T-cell (primary cell): ENCODE measurements at places on chromosomes 16 and 17.

DNA sequence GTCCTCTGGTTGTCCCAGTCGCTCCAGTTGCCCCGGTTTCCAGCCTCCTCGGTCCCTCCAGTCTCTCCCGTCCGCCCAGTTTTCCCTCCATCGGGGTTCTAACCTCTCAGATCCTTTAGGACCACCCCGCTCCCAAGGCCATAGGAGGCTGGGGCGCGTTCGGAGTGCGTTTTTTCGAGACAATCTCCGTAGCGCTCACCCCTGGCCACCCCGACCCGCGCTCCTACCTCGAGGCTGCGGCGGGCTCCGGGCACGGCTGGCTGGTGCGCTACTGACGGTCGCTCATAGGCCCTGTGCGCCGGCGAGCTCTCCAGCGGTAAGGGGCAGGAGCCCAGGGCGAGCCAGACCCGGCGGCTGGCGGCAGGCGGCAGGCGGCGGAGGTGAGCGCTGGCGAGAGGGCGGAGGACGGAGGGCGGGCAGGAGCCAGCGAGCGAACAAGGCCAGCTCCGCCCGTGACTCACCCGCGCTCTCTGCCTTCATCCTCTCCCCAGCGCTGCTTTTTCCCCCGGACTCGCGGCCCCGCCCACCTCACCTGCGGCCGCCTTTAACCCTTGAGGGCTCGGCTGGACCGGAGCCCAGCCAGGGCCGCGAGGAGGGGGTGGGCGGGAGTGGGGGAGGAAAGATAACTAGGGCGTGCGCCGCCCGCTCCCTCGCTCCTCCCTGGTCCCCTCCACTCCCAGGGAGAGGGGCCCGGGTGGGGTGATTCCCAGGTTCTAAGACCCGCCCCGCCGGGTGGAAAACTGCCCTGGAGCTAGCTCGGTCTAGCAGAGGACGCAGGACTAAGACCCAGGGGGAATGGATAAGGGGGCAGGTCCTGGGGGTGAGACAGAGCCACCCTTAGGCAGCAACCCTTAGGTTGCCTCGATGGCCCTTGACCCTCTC is at the start of gene SP6:
TSS of gene SP6 (minus strand) at position 472 of the 882 bp plus-strand sequence. CDS start 2,734 bp downstream, outside the sequence.
- DNase-seq: peak; percentile 33

- DNase-seq: no peak
These were observed 31.0 kb downstream of the TBX21 start for GRCh38 chr17:47763913-47764582.

DNA sequence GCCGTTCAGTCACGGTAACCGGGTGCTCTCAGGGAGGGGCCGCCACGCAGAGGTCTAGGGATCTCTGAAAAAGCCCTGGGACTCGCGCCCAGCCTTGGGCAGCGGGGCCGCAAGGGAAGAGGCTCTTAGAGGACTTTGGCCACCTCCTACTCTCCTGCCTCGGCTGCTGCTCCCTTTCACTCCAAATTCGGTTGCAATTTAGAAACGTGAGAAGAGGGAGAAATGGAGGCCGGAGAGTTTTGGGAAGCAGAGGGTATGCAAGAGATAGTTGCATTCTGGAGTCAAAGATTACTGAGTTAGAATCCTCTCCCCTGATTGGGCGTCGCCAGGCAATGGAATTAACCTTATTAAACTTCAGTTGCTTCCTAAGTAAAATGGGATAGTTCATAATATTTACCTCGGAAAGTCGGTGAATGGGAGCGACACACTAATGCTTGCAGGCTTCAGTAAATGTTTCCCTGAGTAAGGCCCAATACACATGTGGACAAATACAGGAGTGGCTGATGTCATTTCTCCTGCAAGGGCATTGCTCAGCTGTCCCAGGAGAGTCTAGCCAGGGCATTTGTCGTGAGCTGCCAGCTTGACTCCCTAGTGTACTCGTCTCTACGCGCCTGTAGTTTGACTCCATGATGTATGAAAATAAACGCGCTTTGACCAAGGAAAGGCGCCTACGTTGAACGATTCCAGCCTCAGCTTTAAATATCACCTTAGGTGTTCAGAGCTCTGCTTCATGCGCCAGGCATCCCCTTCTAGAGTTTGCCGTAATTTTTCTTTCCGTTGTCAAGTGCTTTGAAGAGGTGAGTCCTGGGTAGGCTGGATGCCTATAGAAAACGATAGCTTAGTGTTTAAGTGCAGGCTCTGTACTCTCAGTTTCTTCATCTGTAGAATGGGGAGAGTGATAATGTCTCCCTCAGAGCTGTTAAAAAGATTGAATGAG is 667 bp downstream of the OGFOD1 start:
- no peak for DNase-seq

GRCh38 chr17:80925688-80926335 is 65.8 kb upstream of the CHMP6 start:
- no peak for DNase-seq

GRCh38 chr16:87035053-87035452 is 282.1 kb downstream of the C16orf95 start:
- DNase-seq: no peak

GRCh38 chr16:25834101-25834500 is 142.3 kb downstream of the HS3ST4 start:
- DNase-seq: no peak

- DNase-seq: no peak
These were observed 27.1 kb upstream of the SNN start for GRCh38 chr16:11640987-11641817.

- DNase-seq: peak; percentile 89
These were observed 63.5 kb upstream of the PVALEF start for GRCh38 chr17:81101614-81102306.

DNA sequence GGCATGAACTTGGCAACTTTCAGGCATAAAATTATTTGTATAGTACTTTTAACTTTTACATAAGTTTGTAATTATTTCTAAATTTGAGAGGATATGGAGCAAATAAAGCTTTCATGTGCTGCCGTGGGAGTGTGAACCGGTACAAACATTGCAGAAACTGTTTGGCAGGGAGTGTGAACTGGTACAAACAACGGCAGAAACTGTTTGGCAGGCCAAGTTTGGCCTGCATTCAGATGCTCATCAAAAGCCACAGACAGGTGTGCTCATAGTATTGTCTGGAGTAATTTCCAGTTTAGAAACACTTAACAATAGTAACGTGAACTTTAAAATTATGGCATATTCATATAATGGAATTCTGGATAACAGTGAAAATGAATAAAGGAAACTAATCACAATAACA is 73.8 kb upstream of the ATP2A3 start:
- DNase-seq: no peak

- DNase-seq: peak; percentile 64
These were observed 4.6 kb upstream of the ATP2A1 start for GRCh38 chr16:28873543-28874201.

- DNase-seq: no peak
These were observed 5.7 kb downstream of the PLD2 start for GRCh38 chr17:4812690-4813089.

DNA sequence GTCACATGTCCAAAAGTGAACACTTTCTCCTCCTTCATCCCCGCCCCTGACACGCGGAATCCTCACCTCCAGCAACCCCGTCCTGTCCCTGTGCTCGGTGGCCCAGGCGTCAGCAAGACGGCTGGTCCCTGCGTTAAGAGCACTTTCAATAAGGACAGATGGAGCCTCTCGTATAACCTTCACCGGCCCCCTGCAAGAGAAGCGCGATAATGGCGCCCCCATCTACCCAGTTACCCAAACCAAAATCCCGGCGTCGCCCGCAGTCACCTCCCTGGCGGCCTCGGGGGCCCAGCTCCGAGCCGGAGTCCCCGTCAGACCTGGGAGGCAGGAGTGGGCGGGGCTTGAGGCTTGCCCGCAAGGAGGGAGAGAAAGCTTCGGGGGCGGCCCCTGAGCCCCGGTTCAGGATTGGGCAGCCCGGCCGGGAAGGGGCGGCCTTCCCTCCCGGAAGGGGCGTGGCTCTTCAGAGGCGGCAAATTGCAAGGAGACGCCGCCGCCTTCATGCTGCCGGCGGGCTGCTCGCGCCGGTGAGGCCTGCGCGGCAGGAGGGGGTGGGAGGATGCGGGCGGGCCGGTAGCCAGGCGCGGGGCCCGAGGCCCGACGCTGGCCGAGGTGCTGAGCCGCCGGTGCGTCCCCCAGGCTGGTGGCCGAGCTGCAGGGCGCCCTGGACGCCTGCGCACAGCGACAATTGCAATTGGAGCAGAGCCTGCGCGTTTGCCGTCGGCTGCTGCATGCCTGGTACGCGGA is at the start of gene TEDC2:
TSS of gene TEDC2 (plus strand) at position 463 of the 744 bp plus-strand sequence. CDS start at position 499, 36 bp downstream.
- DNase-seq: peak; percentile 98

- peak; percentile 34 for DNase-seq
These were observed 27.9 kb upstream of the OR4D1 start for GRCh38 chr17:58120195-58120822.

- DNase-seq: no peak
These were observed 1.8 kb downstream of the JPT1 start for GRCh38 chr17:75152523-75152921.

- no peak for DNase-seq
These were observed 101.5 kb upstream of the CNTNAP4 start for GRCh38 chr16:76175718-76176117.

- DNase-seq: no peak
These were observed 25.5 kb upstream of the AXIN2 start for GRCh38 chr17:65586899-65587298.

DNA sequence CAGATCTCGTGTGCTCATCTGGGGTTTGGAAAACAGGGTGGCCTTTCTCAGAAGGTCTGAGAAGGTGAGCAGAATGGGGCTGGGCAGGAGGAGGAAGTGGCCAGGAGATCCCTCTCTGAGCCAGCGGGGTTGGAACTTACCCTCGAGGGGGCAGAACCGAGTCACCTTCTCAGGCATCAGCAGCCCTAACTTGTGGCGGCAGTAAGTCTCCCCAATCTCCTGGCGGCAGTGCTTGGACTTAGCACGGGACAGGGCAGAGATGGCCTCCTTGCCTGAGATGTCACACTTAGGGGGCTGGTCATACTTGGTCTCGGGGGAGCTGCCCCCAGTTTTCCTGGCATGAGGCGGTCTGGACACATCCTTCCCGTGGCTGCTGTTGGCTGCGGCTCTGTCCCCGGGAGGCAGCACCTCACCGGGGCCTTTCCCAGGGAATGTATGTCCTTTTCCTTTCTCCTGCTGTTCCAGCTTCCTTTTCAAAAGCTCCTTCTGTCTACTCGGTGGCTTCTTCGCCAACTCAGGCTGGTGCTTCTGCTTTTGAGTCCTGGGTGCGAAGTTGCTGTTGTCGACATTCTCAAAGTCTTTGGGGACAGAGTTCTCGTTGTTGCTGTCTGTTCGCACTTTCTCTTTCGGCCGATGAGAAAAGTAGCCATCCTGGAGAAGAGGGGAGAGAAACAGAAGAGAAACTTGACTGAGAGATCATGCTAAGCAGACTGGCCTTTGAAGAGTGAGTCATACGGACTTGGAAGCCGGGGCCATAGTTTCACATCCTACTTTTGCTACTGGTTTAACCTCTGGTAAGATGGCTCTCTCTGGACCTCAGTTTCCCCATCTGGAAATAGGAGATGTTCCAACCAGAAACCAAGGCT is 211.7 kb downstream of the XYLT1 start:
- no peak for DNase-seq

GRCh38 chr17:71801301-71801700 is 319.5 kb upstream of the SOX9 start:
- DNase-seq: no peak

DNA sequence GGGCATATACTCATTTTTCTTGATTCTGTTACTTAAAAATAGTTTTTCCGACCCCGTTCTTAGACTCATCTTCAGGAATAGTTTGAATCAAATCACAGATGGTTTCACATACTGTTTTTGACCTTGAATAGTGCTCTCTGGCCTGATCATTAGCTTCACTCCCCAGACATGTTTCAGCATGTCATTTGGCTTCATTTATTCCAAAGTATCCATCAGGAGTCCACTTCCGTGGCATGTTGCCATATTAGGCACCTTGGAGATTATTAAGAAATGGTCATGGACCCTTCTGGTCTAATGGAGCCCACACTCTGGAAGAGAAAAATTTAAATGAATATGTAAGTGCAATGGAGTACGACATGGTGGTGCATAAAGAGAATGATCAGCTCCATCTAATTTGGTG is 222.3 kb downstream of the FTO start:
- no peak for DNase-seq

- DNase-seq: no peak
These were observed 9.2 kb upstream of the TNFRSF13B start for GRCh38 chr17:16980813-16981731.

- DNase-seq: no peak
These were observed 188.8 kb downstream of the PRKCA start for GRCh38 chr17:66491213-66491612.

DNA sequence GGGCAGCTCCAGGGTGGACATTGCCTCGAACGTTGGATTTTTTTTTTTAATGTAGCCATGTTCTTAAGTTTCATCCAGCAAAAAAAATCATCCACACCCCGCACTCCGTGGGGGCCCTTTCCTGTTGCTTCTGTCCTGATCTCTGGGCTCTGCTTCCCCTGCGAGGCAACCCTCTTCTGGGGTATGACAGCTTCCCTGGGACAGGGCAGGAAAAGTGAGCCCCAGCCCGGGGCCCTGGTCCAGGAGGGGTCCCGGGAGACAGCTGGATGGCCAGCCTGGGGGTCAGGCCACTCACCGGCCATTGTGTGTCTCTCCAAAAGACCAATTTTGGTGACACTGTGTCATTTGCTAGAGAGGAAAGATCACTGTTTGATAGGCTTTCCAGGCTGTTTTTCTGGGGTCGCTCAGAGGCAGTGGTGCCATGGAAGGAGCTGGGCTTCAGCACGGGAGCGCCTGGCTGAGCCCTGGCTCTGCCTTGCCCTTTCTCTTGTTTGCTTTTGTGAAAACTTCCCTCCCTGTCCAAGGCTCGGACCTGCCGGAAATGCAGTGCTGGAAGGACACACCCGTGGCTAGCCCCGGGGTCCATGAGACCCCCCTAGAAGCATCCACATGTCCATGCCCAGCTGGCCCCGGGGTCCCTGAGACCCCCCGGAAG is 41.0 kb upstream of the CHMP6 start:
- DNase-seq: no peak

DNA sequence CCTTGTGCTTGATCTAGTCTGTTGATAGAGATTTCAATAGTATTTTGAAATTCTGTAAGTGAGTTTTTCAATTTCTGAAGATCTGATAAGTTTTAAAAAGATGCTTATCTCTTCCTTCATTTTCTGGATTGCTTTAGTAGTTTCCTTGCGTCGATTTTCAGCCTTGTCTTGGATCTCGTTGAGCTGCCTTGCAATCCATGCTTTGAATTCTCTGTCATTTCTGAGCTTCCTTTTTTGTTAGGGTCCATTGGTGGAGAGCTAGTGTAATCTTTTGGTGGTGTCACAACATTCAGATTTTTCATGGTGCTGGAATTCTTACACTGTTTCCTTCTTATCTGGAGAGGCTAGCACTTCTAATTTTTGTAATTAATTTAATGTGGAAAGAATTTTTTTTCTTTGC is 61.1 kb downstream of the SLFN11 start:
- no peak for DNase-seq

GRCh38 chr16:27406511-27407128 is 4.6 kb downstream of the IL21R start:
- no peak for DNase-seq

- no peak for DNase-seq
These were observed 14.8 kb upstream of the ZNF287 start for GRCh38 chr17:16583781-16584180.

GRCh38 chr17:34456121-34456520 is 93.1 kb upstream of the CCL1 start:
- DNase-seq: no peak

GRCh38 chr17:9817086-9817485 is 4.8 kb downstream of the GSG1L2 start:
- DNase-seq: no peak

- no peak for DNase-seq
These were observed 153.4 kb upstream of the DYNLRB2 start for GRCh38 chr16:80387318-80387921.

- DNase-seq: no peak
These were observed 153.5 kb upstream of the CDC42EP4 start for GRCh38 chr17:73465130-73465952.
